Panc1 (cell line): ENCODE measurements at places on chromosomes 11 and 22. TPM values are rescaled to one million over a fixed set of nuclear protein-coding genes. Genes with fewer than 3 reads are reported as not detected.

The MIOX gene
- 0.23 TPM for total RNA-seq

The NXPE2 gene
- total RNA-seq = not detected

The BDNF gene
- total RNA-seq = 0.36 TPM

The CELSR1 gene
- 30.7 TPM for total RNA-seq
